Right ventricle myocardium inferior (tissue), 1 donor: ENCODE measurements at places on chromosomes 13 and 19.

GRCh38 chr13:41501281-41501680 lies 43.9 kb downstream of the RGCC start:
- DNase-seq: no peak

GRCh38 chr19:15337202-15337601 lies 4.9 kb upstream of the BRD4 start:
- DNase-seq: no peak

DNA sequence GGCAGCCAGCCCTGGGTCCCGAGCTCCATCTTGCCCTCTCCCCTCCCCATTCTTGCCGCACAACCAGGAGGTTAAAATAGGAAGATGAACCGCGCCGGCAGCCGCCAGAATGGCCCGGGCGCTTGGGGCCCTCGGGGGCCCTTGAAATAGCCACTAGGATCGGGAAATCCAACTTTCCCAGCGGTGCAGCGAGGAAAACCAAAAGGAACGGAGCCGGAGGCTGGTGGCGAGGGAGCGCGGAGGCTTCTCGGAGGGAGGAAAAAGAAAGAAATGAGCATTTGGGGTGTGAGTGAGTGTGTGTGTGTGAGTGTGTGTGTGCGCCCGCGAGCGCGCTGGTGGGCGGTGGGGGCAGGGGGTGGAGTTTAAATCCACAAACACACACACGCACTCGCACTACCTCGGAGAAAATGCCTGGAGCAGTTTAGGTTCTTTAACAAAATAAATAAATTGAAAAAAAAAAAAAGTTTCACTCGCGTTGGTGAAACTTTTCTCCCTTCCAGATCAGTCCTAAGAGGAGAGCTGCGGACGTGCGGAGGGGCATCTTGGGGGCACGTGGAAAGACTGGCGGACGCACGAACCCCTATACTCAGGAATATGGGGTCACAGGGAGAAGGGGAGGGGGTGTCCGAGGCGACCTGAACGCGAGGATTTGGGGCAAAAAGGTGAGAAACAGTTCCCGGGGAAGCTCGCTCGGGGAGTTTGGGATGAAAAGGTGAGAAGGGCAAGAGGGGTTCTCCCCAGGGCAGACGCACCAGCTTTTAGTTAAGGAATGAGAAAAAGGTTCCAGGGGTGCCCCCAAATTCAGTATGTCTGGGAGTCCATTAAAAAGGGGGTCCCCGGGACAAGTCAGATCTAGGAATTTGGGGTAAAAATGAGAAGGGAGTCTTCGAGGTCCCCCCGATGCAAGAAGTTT lies 1.3 kb downstream of the RFX2 start:
- DNase-seq: peak; percentile 81

GRCh38 chr13:111508164-111508870 lies 187.9 kb downstream of the TEX29 start:
- no peak for DNase-seq

DNA sequence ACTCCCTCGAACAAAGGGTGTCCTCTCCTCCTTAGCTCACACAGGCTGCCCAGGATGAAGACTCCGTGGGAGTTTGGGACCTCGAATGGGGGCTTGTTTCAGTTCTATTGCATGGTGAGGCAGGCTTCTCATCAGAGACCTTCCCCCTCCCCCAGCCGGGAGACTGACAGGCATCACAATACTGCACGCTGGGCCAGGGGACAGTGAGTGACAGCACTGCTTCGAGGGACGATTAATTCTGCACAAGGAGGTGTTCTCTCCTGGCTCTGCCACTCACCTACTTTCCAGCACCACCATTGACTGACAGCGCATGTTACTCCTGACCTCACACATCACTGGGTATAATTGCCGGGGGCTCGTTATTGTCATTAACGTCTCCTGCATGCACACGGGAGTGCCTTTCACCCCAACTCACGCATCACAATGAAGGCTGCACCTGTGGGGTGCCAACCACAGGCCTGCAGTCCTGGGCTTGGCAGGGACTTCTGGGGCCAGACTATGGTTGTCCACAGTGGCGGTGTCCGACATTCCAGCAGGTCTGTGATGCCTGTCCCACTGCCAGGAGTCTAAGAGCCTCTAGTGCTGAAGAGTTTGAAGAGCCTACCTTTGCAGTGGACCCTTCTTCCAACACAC lies 412.2 kb upstream of the TSHZ3 start:
- no peak for DNase-seq

DNA sequence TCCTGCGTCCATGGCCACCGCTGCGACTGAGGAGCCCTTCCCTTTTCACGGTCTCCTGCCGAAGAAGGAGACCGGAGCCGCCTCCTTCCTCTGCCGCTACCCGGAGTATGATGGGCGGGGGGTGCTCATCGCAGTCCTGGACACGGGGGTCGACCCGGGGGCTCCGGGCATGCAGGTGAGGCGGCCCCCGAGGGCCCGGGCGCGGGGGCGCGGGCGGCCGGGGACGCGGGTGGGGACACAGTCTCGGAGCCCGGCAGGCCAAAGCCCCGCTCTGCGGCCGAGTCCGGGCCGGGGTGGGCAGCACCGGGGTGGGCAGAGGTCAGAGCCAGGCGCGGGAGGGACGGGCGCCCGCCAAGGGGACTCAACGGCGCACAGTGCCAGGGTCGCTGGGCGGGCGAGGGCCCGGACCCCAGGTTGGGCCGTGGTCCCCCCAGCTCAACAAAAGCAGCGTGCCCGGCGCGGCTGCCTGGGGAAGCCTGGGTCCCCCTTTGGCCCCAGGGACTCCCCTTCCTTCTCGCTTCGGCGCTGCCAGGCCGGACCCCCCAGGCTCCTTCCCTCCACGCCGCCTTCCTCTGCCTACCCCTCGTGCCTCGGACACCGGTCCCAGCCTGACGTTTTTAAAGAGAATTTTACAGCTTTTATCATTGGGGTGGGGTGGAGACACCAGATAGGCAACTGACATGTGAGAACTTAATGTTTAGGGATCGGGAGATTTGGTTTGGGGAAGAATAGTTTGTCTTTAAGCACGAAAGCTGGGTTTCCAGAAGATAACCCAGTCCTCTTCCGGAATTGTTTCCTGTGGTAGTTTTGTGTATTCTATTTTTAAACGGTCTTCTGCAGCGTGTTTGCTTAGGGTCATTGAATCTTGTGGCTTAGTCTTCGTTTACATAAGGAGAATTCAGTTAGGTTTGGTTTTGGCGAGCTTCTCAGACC lies 509 bp downstream of the TPP2 start:
- DNase-seq: no peak

GRCh38 chr19:29550896-29551295 lies 25.1 kb downstream of the VSTM2B start:
- DNase-seq: no peak

GRCh38 chr19:39986643-39987042 lies 10.2 kb upstream of the ZNF546 start:
- DNase-seq: no peak

GRCh38 chr13:97339988-97340749 lies 93.8 kb upstream of the RAP2A start:
- no peak for DNase-seq

GRCh38 chr19:2723747-2724146 lies 2.6 kb upstream of the DIRAS1 start:
- DNase-seq: no peak

DNA sequence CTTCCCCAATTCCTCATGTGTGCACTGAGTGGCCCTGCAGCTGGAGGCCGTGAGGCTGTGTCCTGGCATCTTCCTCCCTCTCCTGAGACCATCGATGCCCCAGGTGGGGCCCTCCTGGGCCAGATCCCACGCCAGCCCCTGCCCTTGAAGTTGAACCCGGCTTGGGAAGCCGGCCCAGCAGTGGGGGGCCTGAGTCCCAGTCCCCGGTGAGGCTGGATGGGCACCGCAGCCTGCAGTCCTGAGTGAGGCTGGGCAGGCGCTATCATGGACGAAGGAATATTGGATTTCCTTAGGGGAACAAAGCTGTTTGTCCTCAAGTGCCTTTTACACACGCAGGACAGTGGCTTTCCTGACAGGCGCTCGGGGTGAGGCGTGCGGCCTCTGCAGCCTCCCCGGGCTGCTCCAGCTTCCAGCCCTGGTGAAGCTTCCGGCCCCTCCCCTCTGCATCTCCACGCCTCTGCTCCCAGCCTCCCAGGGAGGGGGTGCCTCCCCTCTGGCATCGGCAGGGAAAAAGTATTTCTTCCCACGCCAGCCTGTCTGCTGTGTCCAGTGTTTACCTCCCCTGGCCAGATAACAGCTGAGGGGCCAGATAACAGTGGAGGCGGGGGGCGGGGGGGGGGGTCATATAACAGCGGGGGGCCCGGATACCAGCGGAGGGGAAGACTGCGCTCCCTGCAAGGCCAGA lies 159.5 kb downstream of the KDM4B start:
- DNase-seq: no peak

DNA sequence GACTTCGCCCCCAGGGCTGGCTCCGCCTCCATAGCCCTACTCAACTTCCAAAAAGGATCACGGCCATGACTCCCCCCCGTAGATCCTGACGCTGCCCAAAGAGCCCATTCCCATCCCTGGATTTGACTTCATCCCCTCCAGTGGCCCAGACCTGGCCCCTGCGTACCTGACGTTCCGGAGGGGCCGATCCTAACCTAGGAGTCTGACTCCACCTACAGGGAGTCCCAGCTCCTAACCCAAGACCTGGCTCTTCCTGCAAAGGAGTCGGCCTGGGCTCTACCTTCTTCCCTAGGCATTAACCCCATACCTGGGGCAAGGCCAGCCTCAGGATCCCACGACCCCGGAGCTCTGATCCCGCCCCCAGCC lies 10.8 kb downstream of the STAP2 start:
- DNase-seq: no peak
